ENCODE measurements at places on chromosomes 4 and X.

DNA sequence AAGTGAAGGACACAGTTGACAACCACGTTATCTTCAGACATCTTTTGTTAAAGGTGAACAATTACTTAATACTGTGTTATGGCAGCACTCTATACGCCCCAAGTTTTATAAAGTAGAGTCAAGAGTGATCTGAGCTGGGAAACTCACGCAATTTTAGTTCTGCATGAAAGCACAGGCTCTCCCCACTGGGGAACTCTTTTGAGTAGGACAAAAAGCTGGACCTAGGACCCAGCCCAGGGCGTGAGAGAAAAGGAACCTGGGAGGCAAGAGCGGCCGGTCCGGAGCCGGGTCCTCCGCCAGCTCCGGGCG lies 152.6 kb upstream of the SLC4A4 start:
- DNase-seq, result no peak

DNA sequence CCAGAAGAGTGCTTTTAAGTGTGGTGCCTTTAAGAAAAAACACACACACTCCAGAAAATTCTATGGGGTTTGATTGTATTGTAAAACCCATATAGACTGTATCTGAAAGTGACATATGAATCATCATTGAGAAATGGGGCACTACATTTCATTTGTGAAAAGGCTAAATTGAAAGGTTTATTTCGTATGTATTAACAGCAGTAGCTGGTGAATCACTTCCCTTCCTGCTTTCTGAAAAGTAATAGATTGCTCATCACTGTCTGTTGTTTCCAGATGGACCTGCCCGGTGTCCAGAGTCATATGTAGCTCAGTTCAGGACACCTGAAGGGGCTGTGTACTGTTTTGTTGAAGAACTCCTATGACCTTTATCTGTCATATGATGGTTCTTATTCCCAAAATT lies 28.1 kb upstream of the HPRT1 start:
- DNase-seq, result no peak

GRCh38 chrX:107704181-107704580 lies 71.4 kb downstream of the TSC22D3 start:
- DNase-seq, result no peak

DNA sequence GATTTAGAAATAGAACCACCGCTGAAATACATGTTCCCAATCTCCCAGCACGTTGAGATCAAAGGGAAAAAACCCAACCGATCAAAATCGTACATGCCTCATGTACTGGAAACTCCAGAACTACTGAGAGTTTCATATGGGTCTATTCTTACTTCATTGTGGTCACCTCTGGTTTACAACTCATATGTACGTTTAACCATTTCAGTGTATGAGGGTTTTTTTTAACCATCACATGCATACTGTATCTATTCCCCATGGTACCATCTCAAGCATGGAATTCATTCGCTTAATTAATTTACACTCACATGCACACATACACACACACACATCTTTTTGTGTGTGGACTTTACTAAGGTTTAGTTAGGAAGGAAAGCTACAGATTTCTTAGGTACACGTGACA lies 46.0 kb upstream of the CLNK start:
- DNase-seq, result no peak

- no peak for DNase-seq
Observed at GRCh38 chrX:13005661-13006473, 31.0 kb downstream of the TMSB4X start.

DNA sequence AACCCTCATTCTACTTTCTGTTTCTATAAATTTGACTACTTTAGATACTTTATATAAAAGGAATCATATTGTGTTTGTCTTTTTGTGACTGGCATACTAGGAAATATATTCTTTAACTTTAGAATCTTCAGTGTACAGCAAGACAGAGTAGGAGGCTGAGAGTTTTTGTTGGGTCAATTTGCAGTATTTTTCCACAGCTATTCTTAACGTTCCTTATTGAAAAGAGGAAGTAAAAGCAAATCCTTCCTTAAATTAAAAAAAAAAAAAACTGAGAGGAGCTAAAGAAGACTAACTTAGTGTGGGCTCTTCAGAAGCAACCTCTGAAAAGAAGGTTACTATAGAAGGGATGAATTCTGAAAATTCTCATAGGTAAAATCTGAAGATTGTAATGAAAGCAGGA lies 1194.6 kb downstream of the ADGRL3 start:
- no peak for DNase-seq

DNA sequence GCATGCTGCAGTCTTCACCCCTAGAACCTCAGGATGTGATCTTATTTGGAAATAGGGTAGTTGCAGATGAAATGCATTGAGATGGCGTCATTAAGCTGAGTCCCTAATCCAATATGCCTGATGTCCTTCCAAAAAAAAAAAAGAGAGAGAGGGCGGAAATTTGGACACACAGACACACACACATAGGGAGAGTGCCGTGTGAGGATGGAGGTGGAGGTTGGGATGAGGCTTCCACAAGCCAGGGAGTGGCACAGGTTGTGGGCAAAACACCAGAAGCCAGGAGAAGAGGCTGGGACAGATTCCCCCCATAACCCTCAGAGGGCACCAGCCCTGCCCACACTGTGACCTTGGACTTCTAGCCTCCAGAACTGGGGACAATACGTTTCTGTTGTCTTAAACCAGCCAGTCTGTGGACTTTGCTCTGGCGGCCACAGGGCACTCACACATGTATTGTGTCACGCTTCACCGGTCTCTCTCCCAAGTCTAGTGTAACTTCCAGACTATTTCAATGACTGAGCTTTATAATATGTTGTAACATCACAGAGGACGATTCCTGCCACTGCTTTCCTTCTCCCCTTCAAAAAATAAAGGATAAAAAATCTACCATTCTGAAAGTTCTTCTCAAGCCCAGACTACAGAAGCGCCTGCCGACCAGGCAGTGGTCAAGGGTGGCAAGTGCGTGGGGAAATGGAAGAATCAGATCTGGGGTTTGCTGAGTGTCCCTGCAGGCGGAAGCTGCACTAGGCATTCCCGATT lies 35.8 kb upstream of the MAN2B2 start:
- no peak for DNase-seq

- no peak for DNase-seq
Observed at GRCh38 chr4:8275548-8275910, 6.0 kb downstream of the HTRA3 start.

- no peak for DNase-seq
Observed at GRCh38 chr4:114108869-114109268, 129.4 kb upstream of the ARSJ start.

GRCh38 chr4:732911-733630 lies 27.4 kb downstream of the PCGF3 start:
- no peak for DNase-seq

DNA sequence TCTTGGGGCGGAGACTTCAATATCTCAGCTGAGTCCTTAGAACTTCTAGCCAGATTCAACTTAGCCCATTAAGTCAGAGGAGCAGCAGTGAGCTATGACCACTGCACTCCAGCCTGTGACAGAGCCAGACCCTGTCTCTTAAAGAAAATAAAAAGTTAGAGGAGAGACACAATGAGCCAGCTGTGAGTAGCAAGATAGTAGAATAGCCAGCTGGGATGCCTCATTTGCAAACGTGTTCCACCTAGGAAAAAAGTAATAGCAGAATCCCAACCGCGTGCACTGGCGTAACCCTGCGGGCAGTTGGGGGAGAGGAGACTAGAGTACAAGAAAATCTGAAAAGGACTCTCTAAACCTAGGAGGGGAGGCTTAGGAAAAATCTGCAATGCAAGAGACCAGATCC lies 133.2 kb upstream of the ANXA3 start:
- no peak for DNase-seq

- DNase-seq, result no peak
Observed at GRCh38 chr4:185711726-185712125, 100.3 kb downstream of the SORBS2 start.

GRCh38 chr4:150258569-150258968 lies 180.3 kb downstream of the DCLK2 start:
- DNase-seq, result no peak

DNA sequence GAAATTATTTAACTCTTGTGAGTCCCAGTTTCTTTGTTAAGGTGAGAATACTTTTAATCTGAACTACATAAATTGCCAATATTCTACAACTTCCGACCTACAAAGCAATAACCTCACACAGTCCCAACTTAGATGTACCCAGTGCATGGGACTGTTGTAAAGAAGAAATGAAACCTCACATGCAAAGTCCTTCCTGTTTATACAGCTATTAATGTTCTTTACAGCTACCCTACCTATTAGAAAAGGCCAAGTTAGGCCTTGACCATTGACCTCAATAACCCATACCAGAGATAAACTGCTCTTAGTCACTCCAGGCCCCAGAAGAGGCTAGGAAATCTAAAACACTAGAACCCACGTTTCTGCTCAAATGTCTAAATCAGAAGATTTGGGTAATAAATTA lies 920.1 kb upstream of the TENM3 start:
- no peak for DNase-seq

DNA sequence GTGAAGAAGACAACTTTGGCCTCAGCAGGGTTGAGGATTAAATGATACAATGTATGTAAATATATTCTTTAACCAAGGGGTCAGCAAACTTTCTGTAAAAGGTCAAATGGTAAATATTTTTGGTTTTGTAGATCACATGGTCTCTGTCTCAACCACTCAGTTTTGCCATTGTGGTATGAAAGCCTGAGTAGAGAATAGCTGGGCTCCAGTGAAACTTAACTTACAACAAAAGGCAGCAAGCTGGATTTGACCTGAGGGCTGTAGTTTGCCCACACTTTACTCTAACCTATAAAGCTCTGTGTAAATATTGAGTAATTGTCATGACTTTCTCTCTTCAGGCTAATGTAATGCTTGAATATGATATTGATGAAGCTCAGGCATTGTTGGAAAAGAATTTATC lies 19.6 kb downstream of the VBP1 start:
- DNase-seq, result no peak

GRCh38 chr4:21226637-21227538 lies 526.6 kb downstream of the PACRGL start:
- no peak for DNase-seq

DNA sequence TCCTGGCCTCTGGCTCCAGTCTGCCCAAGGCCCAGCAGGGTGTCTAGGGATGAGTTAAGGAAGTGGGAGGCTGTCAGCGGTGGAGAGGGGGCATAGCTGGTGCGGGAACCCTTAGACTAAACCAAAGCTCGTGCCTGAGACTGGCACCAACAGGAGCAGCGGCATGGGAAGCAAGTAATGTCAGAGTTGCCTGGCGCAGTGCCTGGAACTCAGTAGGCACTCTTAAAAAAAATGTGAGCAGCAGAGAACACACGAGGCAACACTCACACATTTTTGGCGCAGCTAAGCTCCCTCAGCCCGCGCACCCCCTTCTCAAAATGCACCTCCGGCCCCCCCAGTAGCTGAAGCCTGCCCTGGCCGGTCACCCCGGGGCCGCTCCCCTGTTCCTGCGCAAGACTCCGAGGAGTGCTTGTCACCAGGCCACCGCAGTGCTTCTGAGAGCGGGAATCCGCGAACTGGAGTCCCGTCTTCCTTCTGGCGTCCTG lies 583 bp downstream of the GABRE start:
- no peak for DNase-seq

- DNase-seq, result no peak
Observed at GRCh38 chr4:118224243-118224829, 128.5 kb downstream of the PRSS12 start.

DNA sequence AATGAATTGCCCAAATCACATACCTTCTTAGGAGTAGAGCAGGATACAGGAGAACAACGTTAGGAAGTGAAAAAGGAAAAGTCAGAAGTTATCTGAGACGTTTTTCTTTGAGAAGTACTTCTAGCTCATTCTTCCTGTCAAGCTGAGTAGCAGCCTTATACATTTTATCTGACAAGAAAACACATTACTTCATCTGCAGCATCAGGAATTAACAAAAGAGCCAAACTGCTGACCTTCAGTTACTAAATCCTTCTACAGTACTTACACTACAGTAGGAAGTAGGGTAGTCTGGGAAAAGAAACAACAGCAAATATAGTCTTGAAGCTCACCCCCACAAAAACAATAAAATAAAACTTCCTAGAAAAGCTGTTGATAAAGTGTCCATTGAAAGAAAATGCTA lies 57.0 kb downstream of the ATP11C start:
- no peak for DNase-seq

GRCh38 chrX:150841456-150842197 lies 56.8 kb downstream of the CD99L2 start:
- no peak for DNase-seq

DNA sequence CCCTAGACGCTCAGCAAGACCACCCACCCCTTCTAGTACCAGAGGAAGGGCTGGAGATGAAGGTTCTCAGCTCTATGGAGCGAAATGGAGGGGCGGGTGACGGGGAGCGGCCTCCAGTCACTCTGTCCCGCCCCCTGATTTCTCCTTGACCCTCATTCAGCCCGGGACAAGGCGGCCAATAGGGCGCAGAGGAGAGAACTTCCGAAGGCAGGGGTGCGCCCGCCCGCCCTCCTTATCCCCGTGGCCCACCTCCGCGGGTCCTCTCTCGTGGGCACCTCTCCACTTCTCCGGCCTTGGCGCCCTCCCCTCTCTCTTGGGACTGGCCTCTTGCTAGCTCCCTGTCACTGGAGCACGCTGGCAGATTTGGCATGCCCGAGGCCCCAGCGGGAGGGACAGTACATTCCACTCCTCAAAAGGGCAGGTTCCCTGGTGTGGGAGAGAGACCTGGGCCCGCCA lies 1.1 kb upstream of the SEPTIN6 start:
- DNase-seq, result no peak

DNA sequence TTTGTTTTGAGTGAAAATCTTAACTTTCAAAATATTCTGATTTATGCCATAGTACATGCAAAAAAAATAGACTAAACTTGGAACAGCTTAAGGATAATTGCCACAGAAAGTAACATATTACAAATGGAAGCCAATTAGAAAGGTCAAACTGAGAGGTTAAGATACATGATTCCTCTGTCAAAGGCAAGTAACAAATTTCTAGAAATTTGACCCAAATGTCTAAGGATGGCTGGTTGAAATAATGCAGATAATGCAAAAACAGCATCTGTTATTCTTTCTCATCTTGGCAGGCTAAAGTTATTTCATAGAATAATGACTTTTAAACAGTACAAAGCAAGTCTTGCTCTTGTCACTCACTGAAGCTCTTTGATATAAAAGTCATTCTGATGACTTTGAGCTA lies 10.5 kb downstream of the FGF5 start:
- no peak for DNase-seq

DNA sequence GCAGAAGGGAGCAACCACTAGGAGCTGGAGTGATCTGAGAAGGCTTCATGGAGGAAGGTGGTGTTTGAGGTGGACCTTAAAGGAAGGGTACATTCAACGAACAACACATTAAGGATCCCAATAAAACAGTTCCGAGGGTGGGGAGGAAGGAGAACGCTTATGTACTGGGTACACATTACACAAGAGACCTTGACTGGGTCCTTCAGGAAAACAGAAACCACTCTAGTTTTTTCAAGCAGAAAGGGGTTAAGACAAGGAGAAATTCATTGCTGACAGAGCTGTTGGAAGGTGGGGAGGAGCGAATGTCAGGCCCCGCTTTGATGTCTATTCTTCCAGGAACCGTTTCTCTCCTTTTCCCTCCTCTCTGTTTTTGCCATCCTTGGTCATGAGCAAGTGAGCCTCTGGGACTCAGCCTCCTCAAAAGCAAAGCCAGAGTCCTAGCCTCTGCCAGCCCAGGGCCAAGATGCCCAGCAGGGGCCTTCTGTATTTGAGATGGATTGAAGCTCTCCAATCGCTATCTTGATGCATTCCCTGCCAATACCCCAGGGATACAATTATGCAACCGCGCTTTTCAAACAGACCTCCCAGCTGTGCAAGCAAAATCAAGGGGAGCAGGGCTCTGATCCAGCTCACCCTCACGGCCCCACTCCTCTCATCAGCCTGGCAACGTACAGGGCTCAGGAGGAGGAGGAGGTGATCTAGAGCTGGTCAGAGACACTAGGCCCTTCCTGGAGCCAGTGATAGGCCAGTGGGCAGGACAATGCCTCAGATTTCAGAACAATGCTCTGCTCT lies 48.4 kb downstream of the ZBTB49 start:
- no peak for DNase-seq
